GM12878 (cell line): ENCODE measurements at places on chromosomes 12 and 14.
A peak's percentile ranks its signal among the peaks of the same experiment; 100 is the strongest.

DNA sequence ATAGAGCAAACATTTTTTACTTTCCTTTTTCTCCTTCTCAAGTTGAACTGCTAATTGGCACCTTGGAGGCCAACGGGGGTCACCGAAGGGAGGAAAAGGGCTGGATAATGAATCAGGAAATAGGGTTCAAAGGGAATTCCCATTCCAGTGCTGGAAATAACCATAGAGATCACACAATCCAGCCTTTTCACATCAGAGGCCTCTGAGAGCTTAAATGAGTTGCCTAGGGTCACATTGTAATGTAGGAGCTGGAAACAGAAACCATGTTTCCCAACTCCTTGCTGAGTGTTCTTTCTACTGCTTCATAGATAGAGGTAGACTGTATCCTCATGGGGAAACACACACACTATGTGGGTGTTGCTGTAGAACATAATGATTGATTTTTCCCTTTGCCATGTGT, 60.6 kb upstream of the DDHD1 start:
- no peak for DNase-seq

- DNase-seq, result no peak
Measured at GRCh38 chr12:129727100-129727499, 176.7 kb downstream of the TMEM132D start.

DNA sequence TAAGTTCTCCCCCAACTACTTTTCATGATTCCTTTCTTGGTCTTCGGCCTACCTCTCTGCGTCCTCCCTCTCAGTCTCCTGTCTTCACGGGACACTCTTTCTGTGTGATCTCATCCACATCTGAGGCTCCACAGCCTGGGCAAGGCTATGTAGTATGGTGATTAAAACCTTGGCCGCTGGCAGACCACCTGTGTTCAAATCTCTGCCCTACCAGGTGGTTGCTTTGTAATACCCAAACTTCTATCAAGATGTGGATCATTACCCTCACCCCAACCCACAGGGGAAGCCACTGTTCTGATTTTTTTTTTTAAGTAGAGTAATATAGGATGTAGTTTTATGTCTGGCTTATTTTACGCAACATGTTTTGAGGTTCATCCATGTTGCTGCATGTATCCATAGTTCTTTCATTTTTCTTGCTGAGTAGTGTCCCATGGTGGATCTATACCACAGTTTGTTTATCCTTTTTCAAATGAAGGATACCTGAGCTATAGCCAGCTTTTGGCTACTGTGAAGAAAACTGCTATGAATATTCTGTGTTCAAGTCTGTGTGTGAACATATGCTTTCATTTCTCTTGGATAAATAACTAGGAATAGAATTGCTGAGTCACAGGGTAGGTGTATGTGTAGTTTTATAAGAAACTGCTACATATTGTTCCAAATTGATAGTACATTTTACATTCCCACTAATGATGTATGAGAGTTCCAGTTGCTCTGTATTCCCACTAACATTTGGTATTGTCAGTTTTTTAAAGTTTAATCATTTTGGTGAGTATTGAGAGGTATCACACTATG, 8.3 kb upstream of the STAT6 start:
- DNase-seq, result no peak

DNA sequence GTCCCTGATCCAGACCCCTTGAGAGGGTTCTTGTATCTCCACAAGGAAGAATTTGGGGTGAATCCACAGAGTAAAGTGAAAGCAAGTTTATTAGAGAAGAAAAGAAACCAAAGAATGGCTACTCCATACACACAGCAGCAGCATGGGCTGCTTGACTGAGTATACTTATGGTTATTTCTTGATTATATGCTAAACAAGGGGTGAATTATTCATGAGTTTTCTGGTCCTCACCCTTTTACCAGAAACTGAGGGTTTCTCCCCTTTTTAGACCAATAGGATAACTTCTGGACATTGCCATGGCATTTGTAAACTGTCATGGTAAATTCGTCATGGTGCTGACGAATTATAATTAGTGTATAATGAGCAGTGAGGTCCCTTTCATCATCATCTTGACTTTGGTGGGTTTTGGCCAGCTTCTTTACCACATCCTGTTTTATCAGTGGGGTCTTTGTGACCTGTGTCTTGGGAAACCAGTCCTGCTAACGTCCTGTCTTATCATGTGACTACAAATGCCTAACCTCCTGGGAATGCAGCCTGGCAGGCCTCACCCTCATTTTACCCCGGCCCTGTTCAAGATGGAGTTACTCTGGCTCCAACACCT, 121.9 kb downstream of the SPTSSA start:
- DNase-seq, result no peak

GRCh38 chr12:70379846-70380245, 13.8 kb downstream of the KCNMB4 start:
- DNase-seq, result no peak

DNA sequence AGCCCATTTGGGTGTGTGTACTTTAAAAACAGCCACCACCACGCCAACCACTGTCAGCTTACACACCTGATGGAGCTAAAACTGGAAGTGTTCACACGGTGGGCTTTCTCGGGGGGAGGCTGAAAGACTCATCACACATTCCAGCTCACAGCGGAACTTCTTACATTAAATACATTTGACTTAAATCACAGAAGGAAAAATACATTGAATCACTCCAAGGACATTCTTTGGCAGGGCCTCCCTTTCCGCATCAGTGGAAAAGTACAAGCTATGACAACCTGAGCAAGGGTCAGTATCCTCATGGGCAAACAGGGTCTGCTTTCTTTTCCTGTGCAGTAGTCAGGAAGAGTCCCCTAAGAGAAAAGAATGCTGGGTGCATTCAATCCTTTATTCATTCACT, 31.0 kb upstream of the TC2N start:
- no peak for DNase-seq

DNA sequence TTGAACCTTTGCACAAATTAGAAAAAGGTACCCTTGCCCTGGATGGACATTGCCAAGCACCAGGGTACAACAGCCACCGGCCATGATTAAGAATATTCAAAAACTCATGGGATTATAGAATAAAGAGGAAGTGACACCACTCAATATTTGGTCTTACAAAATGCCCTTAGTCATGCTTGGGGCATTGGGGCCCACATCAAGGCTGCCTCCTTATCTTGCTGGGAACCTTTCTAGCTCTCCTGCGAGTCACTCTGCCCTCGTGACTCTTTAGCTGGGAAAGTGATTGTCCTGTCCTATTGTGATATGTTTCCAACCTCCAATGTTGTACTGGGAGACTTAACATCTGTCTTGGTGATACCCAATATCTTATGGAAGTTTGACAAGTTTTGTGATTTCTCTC, 57.8 kb downstream of the GTF2A1 start:
- DNase-seq, result no peak

DNA sequence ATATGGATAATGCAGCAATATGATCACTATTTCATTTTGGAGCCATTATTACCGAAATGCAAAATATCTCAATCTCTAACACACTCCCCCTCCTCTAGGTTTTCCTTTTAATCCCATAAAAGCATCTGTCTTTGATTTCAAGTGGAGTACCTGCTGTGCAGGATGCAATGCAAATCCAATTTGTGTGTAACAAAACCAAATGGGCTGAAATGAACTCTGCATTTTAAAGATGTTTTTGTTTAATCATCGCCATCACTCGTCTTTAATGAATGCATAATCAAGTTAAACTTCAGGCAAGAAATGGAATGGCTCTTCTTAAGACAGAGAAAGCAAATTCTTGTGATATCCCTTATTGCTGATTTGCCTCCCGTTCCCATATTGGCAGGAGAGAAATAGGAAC, 114.3 kb downstream of the SLC15A5 start:
- DNase-seq, result no peak

GRCh38 chr12:6345319-6346091, 3.6 kb upstream of the TNFRSF1A start:
- DNase-seq, result no peak

- DNase-seq, result no peak
Measured at GRCh38 chr14:73814153-73814552, 37.5 kb upstream of the PTGR2 start.

- DNase-seq, result no peak
Measured at GRCh38 chr14:24679248-24679961, 45.4 kb upstream of the GZMB start.

GRCh38 chr12:20142316-20142715, 226.0 kb upstream of the PDE3A start:
- no peak for DNase-seq

DNA sequence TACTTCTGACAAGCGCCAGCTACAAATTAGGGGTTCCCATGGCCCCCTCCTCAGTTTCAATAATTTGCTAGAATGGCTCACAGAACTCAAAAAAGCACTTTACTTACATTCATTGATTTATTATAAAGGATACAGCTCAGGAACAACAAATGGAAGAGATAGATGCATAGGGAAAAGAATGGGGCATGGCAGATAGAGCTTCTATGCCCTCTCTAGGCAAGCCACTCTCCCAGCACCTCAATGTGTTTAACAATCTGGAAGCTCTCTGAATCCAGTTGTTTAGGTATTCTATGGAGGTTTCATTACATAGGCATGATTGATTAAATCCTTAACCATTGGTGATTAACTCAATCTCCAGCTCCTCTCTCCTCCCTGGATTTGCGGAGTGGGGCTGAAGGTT, 184.5 kb upstream of the DAAM1 start:
- DNase-seq, result no peak

GRCh38 chr12:93778306-93778705, 101.1 kb downstream of the CRADD start:
- DNase-seq, result no peak

DNA sequence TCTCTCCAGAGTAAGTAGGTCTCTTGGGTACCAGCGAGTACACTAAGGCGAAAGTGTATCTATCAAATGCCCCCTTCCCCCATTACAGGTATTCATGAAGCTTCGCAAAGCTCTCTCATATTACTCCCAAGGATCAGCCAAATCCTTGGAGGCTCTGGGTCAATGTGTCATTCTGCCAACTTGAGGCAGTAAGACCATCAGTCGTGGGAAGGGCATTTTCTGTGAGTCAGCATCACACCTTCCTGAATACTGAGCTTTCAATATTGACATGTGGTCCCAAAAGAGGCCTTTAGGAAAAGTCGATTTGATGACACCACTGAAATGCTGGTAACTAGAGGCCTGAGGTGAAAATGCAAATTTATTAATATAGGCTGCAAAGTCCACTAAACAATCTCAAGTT, 323.9 kb downstream of the LRIG3 start:
- no peak for DNase-seq

DNA sequence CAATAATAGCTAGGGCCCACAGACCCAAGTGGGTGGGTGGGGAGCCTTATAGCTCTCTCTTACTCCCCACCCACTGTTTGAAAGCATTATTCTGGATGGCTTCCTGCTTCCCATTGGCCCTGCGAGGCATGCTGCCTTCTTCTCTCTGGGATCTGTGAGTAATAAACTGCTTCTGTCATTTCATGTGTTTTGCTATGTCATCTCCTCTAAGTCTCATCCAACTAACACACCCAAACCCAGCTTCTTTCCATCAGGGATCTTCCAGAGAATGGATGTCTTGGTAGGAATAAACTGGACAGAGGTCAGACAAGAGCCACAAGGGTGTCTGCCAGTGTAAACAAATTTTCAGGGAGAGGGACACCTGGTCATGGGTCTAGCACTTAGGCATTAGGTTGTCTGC, 66.4 kb upstream of the BDKRB2 start:
- DNase-seq, result no peak

DNA sequence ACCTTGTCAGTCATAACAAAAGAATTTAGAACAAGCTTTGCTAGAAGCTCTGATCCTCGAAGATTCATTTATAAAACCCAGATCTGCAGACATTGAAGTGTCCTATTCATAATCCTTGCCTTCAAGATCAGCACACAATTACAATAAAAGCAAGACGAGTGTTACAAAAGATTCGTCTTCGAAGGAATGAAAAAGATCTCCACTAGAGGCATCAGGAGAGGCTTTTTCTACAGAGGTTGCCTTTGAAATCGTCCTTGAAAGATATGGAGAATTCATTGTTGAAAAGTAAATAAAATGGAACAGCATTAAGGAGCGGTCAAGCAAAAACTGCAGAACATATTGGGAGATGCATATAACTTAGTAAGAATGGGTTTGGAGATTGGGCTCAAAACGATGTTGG, 146.4 kb downstream of the BMP4 start:
- DNase-seq, result no peak

- no peak for DNase-seq
Measured at GRCh38 chr12:59386236-59386635, 209.6 kb upstream of the SLC16A7 start.

DNA sequence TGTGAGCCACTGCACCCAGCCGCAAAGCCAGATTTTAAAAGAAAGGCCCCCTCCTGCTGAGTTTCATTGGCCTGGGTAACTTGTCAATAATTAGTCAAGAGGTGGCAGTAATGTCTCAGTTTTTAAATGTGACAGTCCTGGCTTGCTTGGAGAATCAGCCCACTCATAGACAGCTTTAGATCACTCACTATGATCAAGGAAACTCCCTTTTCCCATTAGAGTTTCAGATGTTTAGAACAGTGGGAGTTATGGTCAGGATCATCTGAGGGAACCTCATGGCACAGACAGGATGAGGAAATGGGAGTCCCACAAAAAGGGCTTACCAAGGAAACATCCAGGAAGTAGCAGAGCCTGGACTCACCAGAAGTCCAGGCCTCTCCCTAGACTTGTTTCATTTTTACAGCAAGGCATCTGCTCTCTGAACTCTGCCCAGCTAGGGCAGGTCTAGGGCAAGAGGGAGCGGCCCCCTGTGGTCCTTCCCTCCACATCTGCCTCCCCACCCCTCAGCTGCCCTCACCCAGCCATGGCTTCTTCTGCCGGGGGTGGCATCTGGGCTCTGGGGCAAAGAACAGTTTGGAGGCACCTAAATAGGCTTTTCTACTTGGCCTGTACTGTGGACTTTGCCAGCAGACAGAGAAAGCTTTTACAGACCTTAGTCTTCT, 11.2 kb downstream of the BCL2L14 start:
- DNase-seq, result peak; percentile 39

DNA sequence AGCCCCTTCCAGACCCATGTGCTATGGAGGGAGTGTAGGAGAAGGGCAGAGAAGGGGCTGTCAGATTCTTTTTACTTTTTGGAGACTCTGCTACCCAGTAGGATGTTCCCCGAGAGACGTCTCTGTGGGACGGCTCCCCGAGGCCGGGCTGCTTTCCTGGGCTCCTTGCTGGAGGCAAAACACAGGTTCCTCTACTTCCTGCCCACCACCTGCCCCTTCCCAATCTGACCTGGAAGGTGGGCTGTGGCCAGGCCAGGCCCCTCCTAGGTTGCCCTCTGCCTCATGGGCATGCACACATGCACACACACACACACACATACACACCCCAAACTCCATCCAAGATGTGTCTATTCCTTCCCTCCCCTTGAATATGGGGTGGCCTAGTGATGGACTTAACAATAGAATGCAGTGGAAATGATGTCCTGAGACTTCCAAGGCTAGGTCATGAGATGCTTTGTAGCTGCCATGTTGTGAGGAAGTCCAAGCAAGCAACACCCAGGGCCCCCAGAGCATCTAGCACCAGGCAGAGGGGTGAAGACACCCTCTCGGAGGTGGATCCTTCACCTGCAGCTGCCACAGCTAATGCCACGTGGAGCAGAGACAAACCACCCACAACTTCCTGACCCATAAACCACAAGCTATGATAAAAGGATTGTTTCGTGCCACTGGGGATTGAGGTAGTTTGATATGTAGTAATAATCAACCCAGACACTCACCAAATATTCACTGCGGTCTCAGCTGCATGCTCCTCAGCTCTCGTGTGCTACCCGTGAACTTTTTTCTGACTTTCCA, 1.6 kb upstream of the ASB2 start:
- peak; percentile 74 for DNase-seq
